ENCODE measurements at places on chromosomes 3 and 15. TPM values are rescaled to one million over a fixed set of nuclear protein-coding genes. Genes with fewer than 3 reads are reported as not detected.

The CPLX3 gene
- 24.5 TPM for total RNA-seq

The ROPN1 gene
- not detected for total RNA-seq

The GRK7 gene
- not detected for total RNA-seq

The EXD1 gene
- total RNA-seq: not detected

The NR1I2 gene
- not detected for total RNA-seq

The CCR1 gene
- 9.2 TPM for total RNA-seq

The TNNC1 gene
- total RNA-seq: 2,841 TPM

The PLSCR5 gene
- not detected for total RNA-seq

The MORC1 gene
- total RNA-seq: not detected

The MKRN2OS gene
- total RNA-seq: not detected

The C3orf52 gene
- 1.5 TPM for total RNA-seq

The CPNE9 gene
- total RNA-seq: 0.10 TPM

The DUOX1 gene
- total RNA-seq: 2.6 TPM

The CHSY1 gene
- 18.8 TPM for total RNA-seq

The WDR93 gene
- total RNA-seq: not detected

The XCR1 gene
- total RNA-seq: 0.08 TPM

The ACTRT3 gene
- 1.6 TPM for total RNA-seq

The NPAP1 gene
- total RNA-seq: not detected

The GPR62 gene
- total RNA-seq: not detected

The CLRN1 gene
- total RNA-seq: not detected

The FOXB1 gene
- not detected for total RNA-seq

The ARL14 gene
- total RNA-seq: not detected

The DZIP3 gene
- 15.0 TPM for total RNA-seq

The ZNF502 gene
- total RNA-seq: 3.4 TPM

The CA12 gene
- 2.3 TPM for total RNA-seq

The PCOLCE2 gene
- 153 TPM for total RNA-seq

The PPP1R14D gene
- not detected for total RNA-seq

The TMEM212 gene
- total RNA-seq: not detected

The POLQ gene
- total RNA-seq: 0.77 TPM

The GNAI2 gene
- 181 TPM for total RNA-seq

The RABL3 gene
- total RNA-seq: 15.2 TPM

The PLAAT1 gene
- 5.7 TPM for total RNA-seq

The UACA gene
- 28.2 TPM for total RNA-seq

The STRC gene
- total RNA-seq: 0.12 TPM

The TRAIP gene
- 1.7 TPM for total RNA-seq

The IQCF5 gene
- total RNA-seq: not detected

The GRM2 gene
- total RNA-seq: 0.50 TPM

The GABRR3 gene
- not detected for total RNA-seq
